Activated naive CD8-positive, alpha-beta T cell treated with anti-CD3 and anti-CD28 coated beads, Interleukin-2, amount 10 ng/mL, durations not matched to agents 7 days and 5 days (primary cell): ENCODE measurements at places on chromosomes 12 and 14. TPM values are rescaled to one million over a fixed set of nuclear protein-coding genes. Genes with fewer than 3 reads are reported as not detected.

GRCh38 chr12:95982602-95983001 lies 13.5 kb downstream of the HAL start:
- no peak overlapping the region for H3K4me3 ChIP-seq
- no peaks in the 10 kb centered on the region for H3K36me3 ChIP-seq
- H3K4me1 ChIP-seq, result no peaks in the 10 kb centered on the region

DNA sequence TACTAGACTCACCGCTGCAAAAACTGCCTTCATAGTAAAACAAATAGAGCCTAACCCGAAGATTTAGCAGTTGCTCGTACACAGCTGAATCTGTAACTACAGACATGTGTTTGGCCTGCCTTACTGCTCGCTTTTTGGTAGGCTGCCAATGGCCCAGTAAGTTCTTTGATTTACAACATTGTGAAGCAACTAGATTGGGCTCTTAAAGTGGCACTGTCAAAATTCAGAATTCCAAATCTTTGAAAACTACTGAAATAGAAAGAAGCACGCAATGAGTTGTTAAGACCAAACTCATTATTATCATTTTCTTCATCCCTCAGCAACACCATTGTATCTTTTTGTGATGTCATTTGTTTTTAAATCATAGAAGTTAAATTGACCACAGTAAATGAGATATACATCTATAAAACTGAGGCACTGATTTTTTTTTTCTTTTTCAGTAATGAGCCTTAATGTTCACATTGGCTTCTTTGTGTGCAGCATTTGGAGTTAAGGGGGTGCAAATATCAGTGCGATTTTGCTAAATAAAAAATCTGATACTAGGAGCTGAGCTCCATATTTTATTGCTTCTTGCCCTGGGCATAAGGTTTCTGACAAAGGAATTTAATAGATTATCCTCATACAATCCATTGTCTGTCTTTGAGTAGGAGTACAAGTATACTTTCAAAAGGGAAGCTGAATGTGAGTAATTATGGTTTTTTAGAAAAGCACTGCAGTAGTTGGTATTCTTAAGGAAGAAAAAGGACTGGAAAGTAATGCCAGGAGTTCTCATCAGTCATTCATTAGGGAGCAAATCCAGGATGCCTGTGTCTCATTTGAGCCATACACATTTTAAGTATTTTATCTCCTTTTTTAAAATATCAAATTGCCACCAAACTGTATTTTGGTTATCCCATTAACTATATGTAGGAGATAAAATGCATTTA lies 138.5 kb downstream of the KICS2 start:
- no peak overlapping the region for H3K27ac ChIP-seq
- DNase-seq, result no peak
- peaks cover 5% of the 10 kb centered on the region for H3K4me1 ChIP-seq
- H3K4me3 ChIP-seq, result no peak overlapping the region

The TOMM20L gene
- not detected for total RNA-seq

DNA sequence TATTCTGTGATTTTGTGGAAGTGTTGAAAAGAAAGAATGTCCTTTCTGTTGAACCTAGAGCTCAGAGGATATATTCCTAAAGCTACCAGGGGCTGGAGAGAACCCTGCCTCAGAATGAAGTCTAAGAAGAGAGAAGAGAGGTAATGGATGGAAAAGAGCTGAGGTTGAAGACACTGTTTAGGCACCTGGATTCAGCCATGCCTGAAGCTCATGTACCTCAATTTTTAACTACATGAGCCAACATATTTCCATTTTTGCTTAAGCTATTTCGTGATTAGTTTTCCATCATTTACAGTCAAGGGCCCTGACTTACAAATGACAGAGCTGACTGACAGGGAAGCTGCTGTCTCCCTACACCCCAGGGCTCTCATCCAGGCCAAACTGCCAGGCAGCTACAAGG lies 10.7 kb downstream of the CAMKK2 start:
- H3K27ac ChIP-seq, result no peak overlapping the region
- H3K4me1 ChIP-seq, result peaks cover 2% of the 10 kb centered on the region
- H3K27me3 ChIP-seq, result no peaks in the 10 kb centered on the region
- peaks cover 6% of the 10 kb centered on the region for H3K36me3 ChIP-seq

GRCh38 chr14:55915456-55915855 lies 202.8 kb upstream of the PELI2 start:
- no peak overlapping the region for H3K27ac ChIP-seq
- H3K27me3 ChIP-seq, result peaks cover 7% of the 10 kb centered on the region
- no peak for DNase-seq
- H3K4me3 ChIP-seq, result no peak overlapping the region

- peaks cover 5% of the 10 kb centered on the region for H3K36me3 ChIP-seq
- peak; percentile 53 for DNase-seq
- peaks cover 4% of the 10 kb centered on the region for H3K27me3 ChIP-seq
- H3K4me3 ChIP-seq, result peak overlapping the region; percentile 89
- peak overlapping the region; percentile 85 for H3K27ac ChIP-seq
These were observed 1.6 kb downstream of the CTDSP2 start for GRCh38 chr12:57844709-57845477.

DNA sequence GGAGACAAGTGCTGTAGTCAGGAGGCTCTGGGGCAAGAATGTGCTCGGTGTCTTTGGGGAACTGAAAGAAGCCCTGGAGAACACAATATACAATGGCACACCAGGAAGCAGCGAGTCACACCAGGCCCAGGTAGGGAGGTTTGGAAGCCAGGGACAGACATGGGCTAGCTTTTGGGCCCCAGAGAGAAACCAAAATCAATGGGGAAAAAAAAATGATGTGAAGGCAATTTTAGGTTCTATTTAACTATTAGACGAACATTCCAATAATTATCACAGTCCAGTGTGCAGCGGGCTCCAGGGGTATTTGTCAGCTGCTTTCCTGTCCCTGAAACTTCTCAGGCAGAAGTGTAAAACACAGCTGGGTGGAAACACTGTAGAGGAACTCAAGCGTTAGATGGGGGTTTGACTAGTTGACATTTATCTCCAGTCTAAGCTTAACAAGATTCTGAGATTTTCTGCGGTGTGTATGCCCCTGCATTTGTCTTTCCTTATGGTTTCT lies 21.8 kb upstream of the EGLN3 start:
- DNase-seq, result no peak
- no peaks in the 10 kb centered on the region for H3K4me1 ChIP-seq

The LRRC10 gene
- total RNA-seq, result not detected

DNA sequence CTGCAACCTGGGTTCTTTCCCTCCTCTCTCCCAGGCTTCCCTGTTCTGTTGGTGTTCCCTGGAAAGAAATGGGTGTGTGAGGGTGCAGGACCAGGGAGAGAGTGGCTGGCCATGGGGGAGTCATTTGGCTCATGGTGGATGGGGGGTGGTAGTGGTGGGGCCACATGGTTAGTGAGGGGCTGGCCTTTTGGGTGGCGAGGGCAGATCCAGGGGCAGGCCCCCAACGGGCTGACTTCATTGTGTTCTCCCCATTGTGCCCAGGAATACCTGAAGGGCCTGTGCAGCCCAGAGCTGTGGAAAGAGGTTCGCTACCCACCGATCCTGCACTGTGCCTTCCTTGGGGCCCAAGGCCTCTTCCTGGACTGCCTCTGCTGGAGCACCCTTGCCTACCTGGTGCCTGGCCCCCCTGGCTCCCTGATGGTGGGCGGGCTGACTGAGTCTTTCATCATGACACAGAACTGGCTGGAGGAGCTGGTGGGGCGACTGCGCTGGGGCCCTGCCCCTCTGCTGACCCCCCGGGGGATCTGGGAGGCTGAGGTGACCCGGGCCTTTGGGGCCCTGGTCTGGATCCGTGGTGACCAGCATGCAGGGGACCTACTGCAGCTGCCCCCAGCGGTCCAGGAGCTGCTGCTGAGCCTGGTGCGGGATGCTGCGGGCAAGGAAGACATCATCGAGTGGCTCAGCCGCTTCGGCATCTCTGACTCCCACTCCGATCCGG lies 9.0 kb downstream of the NYNRIN start:
- H3K27me3 ChIP-seq, result peaks cover 40% of the 10 kb centered on the region
- no peaks in the 10 kb centered on the region for H3K4me1 ChIP-seq
- no peak overlapping the region for H3K4me3 ChIP-seq
- H3K27ac ChIP-seq, result no peak overlapping the region

The FSCB gene
- not detected for total RNA-seq

GRCh38 chr12:25320123-25321006 lies 69.6 kb upstream of the KRAS start:
- no peaks in the 10 kb centered on the region for H3K27me3 ChIP-seq
- DNase-seq, result no peak
- peaks cover 37% of the 10 kb centered on the region for H3K4me1 ChIP-seq
- no peaks in the 10 kb centered on the region for H3K36me3 ChIP-seq
